ENCODE measurements at places on chromosomes 5 and 9.

GRCh38 chr5:128782446-128782845 lies 182.8 kb upstream of the SLC27A6 start:
- DNase-seq = peak; percentile 87

DNA sequence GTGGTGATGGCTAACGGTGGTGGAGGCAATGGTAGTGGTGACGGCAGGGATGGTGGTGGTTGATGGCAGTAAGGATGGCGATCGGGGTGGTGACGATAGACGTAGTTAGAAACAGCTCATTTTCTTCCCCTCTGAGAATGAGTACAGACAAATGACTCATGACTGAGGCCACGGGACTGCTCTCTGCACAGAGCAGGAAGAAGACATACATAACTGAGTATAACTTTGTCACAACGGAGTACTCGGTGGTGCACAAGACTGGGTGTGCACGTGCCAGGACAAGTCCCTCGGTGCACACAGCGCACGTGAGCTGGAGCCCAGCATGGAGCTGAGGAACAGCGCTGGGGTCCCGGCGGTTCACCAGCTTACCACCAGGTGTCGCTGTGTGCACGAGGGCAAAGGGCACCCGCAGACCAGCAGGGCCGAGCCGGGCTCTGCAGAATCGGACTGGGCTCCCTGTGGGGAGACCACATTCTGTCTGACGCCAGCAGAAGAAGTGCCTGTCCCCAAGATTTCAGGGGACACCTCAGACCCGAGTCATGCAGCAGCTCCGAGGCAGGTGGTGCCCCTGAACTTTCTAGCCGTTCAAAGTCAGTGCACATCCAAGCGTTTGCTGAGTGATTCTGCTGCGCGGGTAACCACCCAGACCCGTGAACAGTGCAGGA lies 188.6 kb downstream of the FSTL4 start:
- DNase-seq = peak; percentile 16

DNA sequence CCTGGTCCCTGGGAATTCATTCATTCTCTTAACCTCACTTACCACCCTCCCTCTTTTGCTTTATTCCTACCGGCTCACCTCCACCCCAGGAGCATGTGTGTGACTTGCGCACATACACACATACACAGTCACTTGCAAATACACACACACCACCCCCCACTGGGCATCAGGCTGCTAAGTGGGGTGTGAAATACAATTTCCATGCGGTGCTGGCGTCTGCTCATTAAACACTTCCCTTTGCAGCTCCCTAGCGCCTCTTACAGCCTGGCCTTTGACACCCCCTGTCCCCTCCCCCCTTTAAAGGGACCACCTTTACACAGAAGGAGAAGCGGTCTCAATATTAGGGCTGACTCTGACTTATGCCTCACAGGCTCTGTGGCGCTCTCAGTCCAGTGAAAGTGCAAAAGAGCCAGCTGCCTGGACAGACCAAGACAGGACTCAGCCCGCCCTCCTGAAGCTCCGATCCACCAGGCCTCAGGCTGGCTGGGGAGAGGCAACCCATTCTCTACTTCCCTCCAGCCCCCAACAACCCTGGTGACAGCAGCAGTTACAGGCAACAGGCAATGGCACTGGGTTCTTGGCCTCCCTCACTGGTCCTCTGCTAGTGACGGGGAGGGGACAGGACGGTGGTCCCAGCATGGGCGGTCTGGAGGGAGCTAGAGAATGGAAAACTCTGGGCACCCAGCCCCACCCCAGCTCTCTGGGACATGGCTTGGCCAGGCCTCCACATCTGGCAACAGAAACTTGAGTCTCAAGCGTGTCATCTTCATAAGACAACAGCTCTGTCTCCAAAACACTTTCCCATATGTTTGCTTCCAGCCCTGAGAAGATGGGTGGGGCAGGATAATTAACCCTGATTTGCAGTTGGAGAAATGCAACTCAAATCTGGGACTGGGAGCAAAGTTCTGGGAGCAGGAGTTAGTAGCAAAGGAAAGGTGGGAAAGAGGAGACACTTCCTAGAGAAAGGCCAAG lies 12.0 kb downstream of the ENHO start:
- DNase-seq = no peak

DNA sequence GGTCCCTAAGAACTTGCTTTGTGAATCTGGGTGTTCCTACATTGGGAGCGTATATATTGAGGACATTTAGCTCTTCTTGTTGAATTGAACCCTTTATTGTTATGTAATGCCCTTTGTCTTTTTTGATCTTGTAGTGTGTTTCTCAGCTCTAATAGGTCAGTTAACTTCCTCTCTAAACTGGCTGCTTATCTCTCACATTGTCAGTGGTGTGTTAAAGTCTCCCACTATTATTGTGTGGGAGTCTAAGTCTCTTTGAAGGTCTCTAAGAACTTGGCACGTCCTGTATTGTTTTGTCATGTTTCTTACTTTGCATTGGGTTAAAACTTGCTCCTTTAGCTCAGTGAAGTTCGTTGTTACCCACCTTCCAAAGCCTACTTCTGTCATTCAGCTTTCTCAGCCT lies 36.2 kb downstream of the RIC1 start:
- no peak for DNase-seq

DNA sequence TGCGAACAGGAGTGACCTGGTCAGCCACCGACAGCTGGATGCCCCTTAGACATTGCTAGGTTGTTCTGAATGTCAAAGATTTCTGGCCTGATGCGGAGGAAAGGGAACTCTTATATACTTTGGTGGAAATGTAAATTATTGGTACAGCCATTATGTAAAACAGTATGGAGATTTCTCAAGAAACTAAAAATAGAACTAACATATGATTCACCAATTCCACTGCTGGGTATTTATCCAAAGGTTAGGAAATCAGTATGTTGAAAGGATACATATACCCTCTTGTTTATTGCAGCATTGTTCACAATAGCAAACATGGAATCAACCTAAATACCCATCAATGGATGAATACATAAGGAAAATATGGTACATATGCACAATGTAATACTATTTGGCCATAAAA lies 31.8 kb downstream of the DMRT3 start:
- DNase-seq = peak; percentile 3

GRCh38 chr5:61732369-61732768 lies 400.3 kb downstream of the ZSWIM6 start:
- peak; percentile 1 for DNase-seq

DNA sequence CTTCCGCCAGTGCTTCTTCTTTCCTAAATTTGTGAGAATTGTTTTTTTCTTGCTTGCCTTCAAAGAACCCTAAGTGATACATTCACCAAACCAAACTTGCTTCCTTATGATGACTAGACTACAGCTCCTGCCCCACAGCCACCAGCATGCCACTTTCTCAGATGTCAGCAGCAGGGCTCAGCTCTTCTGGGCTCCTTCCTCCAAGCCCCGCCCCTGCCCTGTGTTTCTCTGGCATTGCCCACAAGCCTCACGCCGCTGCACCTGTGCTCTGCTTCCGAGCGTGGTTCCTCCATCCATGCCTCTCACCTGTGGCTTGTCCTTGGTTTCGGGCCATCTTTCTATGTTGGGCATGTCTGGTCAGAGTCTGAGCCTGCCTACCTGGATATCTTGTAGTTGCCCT lies 10.6 kb downstream of the UNC5A start:
- no peak for DNase-seq

- no peak for DNase-seq
These were observed 80.2 kb downstream of the TMC1 start for GRCh38 chr9:72601615-72602014.

- DNase-seq = no peak
These were observed 375.6 kb upstream of the CLINT1 start for GRCh38 chr5:158234323-158235158.

- DNase-seq = no peak
These were observed 122.5 kb downstream of the NPR3 start for GRCh38 chr5:32833663-32834062.

- DNase-seq = no peak
These were observed 92.2 kb downstream of the DOCK8 start for GRCh38 chr9:306907-307306.

- DNase-seq = no peak
These were observed 49.9 kb upstream of the OTULINL start for GRCh38 chr5:14531668-14532067.

- DNase-seq = no peak
These were observed 224.0 kb downstream of the NTRK2 start for GRCh38 chr9:84893419-84894128.

All from fibroblast of the aortic adventitia (primary cell).